ENCODE measurements at places on chromosomes 1 and 21. TPM values are rescaled to one million over a fixed set of nuclear protein-coding genes. Genes with fewer than 3 reads are reported as not detected.

The PLA2G2F gene
- not detected for total RNA-seq

The A3GALT2 gene
- total RNA-seq, result not detected

The DEDD gene
- total RNA-seq, result 70.8 TPM

The SYCP1 gene
- total RNA-seq, result not detected

The MPC2 gene
- total RNA-seq, result 171 TPM

The RPAP2 gene
- total RNA-seq, result 33.1 TPM

The AGL gene
- total RNA-seq, result 119 TPM

The RASSF5 gene
- 1.9 TPM for total RNA-seq

The EVA1C gene
- 6.1 TPM for total RNA-seq

The CNR2 gene
- not detected for total RNA-seq

The SLC16A1 gene
- total RNA-seq, result 55.3 TPM

The OVAAL gene
- not detected for total RNA-seq

The RIT1 gene
- total RNA-seq, result 16.9 TPM

The SPRR3 gene
- total RNA-seq, result 0.32 TPM

The CNN3 gene
- total RNA-seq, result 44.0 TPM

The ROR1 gene
- 2.8 TPM for total RNA-seq

The LCE2A gene
- total RNA-seq, result not detected

The LCA5L gene
- 4.3 TPM for total RNA-seq
